Ascending aorta (tissue), 2 donors: ENCODE measurements at places on chromosomes 5 and 9. TPM values are rescaled to one million over a fixed set of nuclear protein-coding genes. Genes with fewer than 3 reads are reported as not detected.
A peak's percentile ranks its signal among the peaks of the same experiment; 100 is the strongest.

- H3K4me3 ChIP-seq, result no peak overlapping the region
- H3K4me1 ChIP-seq, result peaks cover 57% of the 10 kb centered on the region
- no peaks in the 10 kb centered on the region for H3K27me3 ChIP-seq
- peak overlapping the region; percentile 96 for H3K27ac ChIP-seq
- no peak for DNase-seq
These were observed 63.9 kb downstream of the CDC14B start for GRCh38 chr9:96555567-96556386.

Gene SLC36A2
- total RNA-seq, result 0.75 TPM

Gene MATR3
- total RNA-seq, result 58.8 TPM

DNA sequence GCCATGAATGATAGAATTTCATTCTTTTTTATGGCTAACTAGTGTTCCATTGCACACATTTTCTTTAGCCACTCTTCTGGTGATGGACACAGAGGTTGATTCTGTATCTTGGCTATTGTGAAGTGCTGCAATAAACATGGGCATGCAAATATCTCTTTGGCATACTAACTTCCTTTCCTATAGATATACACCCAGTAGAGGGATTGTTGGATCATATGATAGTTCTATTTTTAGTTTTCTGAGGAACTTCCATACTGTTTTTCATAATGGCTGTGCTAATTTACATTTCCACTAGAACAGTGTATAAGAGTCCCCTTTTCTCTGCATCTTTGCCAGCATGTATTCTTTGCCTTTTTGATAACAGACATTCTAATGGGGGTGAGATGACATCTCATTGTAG is 50.4 kb upstream of the CDK5RAP2 start:
- no peaks in the 10 kb centered on the region for H3K36me3 ChIP-seq
- H3K27ac ChIP-seq, result no peak overlapping the region
- no peaks in the 10 kb centered on the region for H3K4me1 ChIP-seq
- no peak for DNase-seq

Gene SRD5A1
- total RNA-seq, result 186 TPM

Gene ENTR1
- total RNA-seq, result 27.7 TPM

GRCh38 chr9:92444841-92445240 is 20.6 kb upstream of the OMD start:
- no peaks in the 10 kb centered on the region for H3K36me3 ChIP-seq
- no peak for DNase-seq
- no peak overlapping the region for H3K4me3 ChIP-seq
- H3K27ac ChIP-seq, result no peak overlapping the region
- no peaks in the 10 kb centered on the region for H3K27me3 ChIP-seq
- no peaks in the 10 kb centered on the region for H3K4me1 ChIP-seq

GRCh38 chr5:16143361-16144049 is 36.1 kb downstream of the MARCHF11 start:
- no peaks in the 10 kb centered on the region for H3K27me3 ChIP-seq
- H3K4me1 ChIP-seq, result no peaks in the 10 kb centered on the region
- no peaks in the 10 kb centered on the region for H3K36me3 ChIP-seq
- H3K4me3 ChIP-seq, result no peak overlapping the region

- H3K27me3 ChIP-seq, result no peaks in the 10 kb centered on the region
- no peaks in the 10 kb centered on the region for H3K36me3 ChIP-seq
- DNase-seq, result no peak
- no peak overlapping the region for H3K27ac ChIP-seq
- H3K4me1 ChIP-seq, result peaks cover 3% of the 10 kb centered on the region
These were observed 3.3 kb upstream of the TSLP start for GRCh38 chr5:111068213-111068612.

GRCh38 chr9:97506787-97507186 is 5.3 kb downstream of the TMOD1 start:
- H3K27ac ChIP-seq, result no peak overlapping the region
- DNase-seq, result no peak
- H3K27me3 ChIP-seq, result no peaks in the 10 kb centered on the region
- no peak overlapping the region for H3K4me3 ChIP-seq
